ENCODE measurements at places on chromosomes 13 and 19.

GRCh38 chr13:94178625-94179244 lies 300.7 kb downstream of the DCT start:
- no peak for DNase-seq

- no peak for DNase-seq
Observed at GRCh38 chr19:5995606-5996005, 17.7 kb upstream of the RANBP3 start.

DNA sequence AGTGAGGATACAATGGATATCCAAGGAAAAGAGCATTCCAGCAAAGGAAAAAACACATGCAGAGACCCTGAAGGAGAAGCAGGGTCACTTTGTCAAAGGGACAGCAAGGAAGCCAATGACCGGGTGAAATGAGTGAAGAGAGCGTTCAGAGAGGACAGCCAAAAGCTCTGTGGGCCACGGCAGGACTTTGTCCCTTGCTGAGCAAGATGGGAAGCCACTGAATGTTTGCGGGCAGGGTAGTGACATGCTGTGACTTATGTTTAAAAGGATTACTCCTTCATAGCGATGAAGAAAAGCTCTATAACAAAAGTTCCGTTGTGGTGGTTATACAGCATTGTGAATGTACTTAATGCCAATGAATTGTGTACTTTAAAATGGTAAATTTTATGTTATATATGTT lies 16.5 kb downstream of the ZAR1L start:
- DNase-seq = no peak

DNA sequence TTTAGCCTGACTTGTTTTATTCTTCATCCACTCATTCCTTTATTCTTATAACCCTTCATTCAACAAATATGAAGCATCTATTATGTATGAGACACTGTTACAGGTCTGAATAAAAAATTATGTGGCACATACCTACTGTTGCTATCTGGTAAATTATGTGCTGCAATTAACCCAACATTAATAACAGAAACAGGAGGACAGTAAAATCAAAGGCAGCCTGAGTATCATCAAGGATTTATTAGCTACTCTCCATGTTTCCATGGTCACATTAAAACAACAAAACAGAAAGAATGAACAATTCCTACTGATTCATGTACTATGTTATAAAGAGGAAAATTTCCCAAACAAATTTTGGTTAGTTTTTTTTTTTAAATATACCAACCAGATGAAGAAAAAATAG lies 43.9 kb downstream of the RAP2A start:
- DNase-seq = no peak
